Occipital lobe (tissue), 3 donors: ENCODE measurements at places on chromosomes 11 and 22.

DNA sequence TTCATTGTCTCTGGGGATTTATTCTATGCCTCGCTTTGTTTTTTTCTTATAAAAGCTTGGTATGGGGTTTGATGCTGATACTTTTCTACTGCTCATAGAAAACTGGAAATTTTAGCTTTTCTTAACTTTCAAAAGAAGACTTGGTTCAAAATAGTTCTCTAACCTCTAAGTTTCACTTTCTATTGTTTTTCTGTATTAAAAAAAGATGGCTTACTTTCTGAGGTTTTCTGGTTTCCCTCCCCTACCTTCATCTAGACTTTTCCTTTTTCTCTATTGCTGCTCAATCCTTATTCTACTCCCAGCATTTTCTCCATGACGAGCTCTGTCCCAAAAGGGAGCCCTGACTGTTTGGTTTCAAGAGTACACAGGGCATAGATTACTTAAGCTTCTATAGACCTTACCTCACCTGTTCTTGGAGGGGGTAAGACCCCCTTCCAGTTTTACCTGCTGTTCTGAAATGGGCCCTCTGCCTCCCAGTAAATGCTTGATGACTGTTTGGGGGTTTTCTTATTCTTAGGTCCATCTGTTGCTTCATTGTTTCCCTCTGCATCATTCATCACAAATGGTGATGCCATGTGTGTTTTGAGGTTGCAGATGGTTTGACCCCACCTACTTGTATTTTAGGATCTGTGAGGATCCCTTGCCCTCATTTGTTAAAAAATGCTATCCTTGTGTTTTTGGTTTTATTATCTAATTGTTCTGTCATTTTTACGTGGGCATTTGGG lies 29.5 kb downstream of the DNHD1 start:
- DNase-seq = no peak

GRCh38 chr11:13065200-13065787 lies 56.2 kb downstream of the RASSF10 start:
- DNase-seq = no peak

DNA sequence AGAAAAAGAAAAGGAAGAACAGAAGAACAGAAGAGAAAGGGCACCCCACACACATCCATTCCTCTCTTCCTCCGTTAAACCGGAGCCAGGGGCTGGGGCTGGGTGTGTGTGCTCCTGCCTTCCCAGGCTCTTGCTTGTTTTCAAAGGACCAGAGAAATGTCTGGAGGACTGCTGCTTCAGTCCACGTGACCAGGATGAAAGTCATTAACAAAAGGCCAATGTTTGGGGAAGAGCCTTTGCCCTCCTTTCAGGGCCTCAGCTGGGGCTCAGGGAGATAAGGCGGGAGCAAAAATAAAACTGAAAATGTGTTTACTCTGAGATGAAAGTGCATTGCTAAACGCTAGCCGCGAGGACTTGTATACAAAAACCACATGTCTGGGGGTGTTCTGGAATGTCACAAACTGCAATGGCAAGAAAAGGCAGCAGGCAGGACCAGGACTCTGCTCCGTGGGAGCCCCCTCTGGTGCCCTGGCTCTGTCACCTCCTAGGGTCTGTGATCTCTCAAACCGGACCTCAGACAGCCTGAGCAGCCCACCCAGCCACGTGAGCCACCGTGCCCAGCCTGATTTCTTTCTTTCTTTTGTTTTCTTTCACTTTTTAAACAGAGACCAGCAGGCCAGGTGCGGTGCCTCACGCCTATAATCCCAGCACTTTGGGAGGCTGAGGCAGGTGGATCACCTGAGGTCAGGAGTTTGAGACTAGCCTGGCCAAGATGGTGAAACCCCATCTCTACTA lies 31.6 kb upstream of the MYH9 start:
- DNase-seq = no peak

GRCh38 chr22:30056015-30056414 lies 24.2 kb upstream of the HORMAD2 start:
- no peak for DNase-seq

DNA sequence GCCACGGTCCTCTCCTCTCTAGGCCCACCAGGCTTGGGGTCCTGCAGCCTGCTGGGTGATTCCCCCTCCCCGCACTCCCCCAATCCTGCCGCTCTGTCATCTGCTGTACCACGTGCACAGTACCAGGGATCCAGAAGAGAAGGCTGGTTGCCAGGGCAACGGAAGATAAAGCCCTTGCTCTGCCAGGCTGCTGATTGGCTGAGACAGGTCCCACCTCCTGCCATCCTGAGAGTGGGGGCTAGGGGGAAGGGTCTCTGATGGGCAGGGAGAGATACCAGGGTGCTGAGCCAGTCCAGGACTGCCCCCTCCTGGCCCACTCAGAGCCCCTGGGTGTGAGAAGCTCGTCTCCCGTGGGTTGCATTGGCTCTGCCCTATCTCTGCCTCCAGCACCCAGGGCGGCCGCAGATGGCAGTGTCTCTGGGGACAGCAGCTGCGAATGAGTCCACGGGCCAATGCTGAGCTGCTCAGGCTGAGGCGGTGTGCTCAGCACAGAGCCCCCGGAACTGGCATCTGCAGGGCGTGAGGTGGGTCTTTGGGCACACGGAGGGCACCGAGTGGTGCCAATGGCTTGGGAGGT lies at the start of gene SMIM45:
Gene SMIM45, plus strand, starts transcription at position 253 of the 577 bp plus-strand sequence.
- peak; percentile 86 for DNase-seq
